Hippocampal formation (tissue), 2 donors: ENCODE measurements at places on chromosomes 6 and 20.

GRCh38 chr6:37745748-37746147 lies 48.1 kb upstream of the MDGA1 start:
- DNase-seq, result no peak

GRCh38 chr6:53361549-53362031 lies 12.8 kb upstream of the ELOVL5 start:
- no peak for DNase-seq

GRCh38 chr6:109743739-109744138 lies 52.6 kb downstream of the FIG4 start:
- no peak for DNase-seq

GRCh38 chr6:52152711-52153160 lies 33.4 kb upstream of the IL17A start:
- no peak for DNase-seq

GRCh38 chr6:129026601-129027000 lies 143.7 kb downstream of the LAMA2 start:
- DNase-seq, result no peak

- DNase-seq, result no peak
These were observed 122.6 kb downstream of the SGK1 start for GRCh38 chr6:134195164-134195906.
